Stimulated activated CD8-positive, alpha-beta memory T cell treated with anti-CD3 and anti-CD28 coated beads, Interleukin-7, amount 100 ng/mL, for 48 hours (primary cell): ENCODE measurements at places on chromosomes 4 and X.

DNA sequence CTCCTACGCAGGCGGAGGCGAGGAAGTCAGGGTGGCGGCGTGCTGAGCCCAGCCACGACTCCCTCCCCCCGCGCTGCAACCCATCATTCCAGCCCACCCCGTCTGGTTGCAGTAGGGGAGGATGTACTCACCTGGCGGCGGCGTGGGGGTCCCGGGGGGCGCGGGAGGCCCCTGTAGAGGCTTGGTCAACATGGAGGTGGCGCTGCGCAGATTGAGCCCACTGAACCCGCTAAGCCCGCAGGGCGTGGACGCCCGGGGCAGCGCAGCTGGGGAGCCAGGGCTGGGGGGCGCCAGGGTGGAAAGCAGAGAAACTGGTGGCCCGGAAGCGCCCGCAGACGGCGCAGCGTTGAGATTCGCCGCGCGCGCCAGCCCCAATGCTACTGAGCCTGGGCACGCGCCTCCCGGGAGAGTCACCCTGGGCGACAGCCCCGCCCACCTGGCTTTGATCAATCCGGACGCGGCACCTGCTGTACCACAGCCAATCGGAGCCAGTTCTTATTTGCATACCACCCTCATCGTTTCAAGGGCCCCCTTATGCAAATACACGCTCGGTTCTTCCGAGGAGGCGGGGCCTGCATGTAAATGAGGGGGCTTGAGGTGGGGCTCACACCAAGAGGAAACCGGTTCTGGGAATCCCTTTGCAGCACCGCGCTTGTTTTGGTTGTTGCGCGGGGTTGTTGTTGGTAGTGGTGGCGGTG is at the start of gene PIM2:
Gene PIM2, minus strand, starts transcription at position 382 of the 698 bp plus-strand sequence. Its CDS starts 190 bp downstream, at position 192.
- DNase-seq, result peak; percentile 67

GRCh38 chr4:129176864-129177263 is 80.9 kb downstream of the C4orf33 start:
- no peak for DNase-seq

GRCh38 chr4:86594559-86595425 is 677 bp downstream of the PTPN13 start:
- DNase-seq, result peak; percentile 0

- DNase-seq, result no peak
These were observed 124.6 kb downstream of the RRAGB start for GRCh38 chrX:55841962-55842752.

GRCh38 chr4:90403781-90404180 is 276.6 kb downstream of the CCSER1 start:
- DNase-seq, result no peak

DNA sequence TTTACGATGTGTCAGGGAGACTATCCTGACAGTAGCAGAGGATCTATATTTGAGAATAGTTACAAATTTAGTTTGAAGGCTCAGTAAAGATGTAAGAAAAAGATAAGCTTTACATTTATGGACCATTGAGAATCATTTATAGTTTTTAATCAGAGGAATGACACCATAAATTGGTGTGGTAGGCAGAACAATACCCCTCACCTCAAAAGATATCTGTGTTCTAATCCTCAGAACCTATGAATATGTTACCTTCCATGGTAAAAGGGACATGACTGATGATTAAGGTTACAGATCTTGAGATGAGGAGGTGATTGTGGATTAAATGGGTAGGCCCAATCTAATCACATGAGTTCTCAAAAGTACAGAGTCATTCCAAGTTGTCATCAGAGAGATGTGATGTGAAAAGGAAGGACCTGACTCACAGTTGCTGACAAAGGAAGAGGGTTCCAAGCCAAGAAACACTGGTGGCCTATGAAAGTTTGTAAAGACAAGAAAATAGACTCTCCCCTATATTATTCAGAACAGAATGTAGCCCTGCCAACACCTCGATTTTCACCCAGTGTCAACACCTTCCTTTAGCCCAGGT is 27.0 kb downstream of the EREG start:
- no peak for DNase-seq

GRCh38 chr4:85708468-85708867 is 233.5 kb downstream of the ARHGAP24 start:
- no peak for DNase-seq

GRCh38 chrX:15098505-15098904 is 171.4 kb downstream of the ASB9 start:
- no peak for DNase-seq

DNA sequence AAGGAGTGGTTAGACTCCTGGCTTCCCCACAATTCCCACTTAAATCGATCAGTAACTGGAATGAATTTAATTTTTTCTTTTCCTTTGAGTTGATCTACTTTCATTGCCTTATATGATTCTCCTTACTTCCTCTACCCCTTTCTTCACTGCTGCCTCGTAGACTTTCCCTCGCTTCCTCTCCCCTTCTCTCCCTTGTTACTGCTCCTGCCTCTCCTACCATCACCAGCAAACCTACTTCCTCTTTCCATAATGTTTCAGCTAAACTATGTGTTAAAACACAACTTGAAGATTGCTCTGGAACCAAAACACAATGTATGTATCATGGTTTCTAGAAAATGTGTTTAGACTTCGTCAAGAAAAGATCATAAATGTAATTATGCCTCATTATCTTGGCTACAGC is 132.0 kb upstream of the TET2 start:
- DNase-seq, result no peak

DNA sequence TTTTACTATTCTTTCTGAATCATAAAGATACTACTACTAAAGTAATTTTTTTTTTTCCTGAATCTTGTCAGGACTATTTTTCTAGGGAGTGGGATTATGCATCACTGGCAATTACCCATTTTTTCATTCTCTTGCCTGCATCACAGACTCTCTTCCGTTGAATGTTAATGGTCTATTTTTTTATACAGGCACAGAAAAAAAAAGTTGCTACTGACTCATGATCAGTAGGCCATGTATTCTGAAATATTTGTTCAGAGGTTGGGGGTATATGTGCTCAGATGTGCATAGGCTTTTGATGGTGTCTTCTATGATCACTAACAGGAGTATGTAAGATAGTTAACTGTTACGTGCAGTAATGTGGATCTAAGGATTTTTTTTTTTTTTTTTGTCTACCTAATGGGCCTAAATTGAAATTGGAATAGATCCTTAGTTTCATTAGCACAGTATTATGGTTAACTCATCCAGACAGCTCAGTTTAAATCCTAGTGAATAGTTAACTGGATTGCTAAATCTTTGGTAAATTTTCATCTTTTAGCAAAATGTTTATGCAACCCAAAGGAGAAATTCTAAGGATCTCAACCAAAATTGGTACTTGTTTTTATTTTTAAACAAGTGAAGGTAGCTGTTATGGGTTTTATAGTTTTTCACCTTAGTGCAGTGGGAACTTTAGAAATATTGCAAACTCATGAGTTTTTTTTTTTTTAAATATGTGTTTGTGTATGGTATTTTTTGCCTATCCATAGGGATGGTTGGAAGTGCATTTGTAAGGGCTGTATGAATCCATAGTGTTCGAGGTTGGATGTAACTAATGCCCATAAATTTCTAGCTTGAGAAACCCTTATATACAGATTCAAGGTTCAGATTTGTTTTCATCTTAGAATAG is 12.1 kb downstream of the BMP2K start:
- DNase-seq, result no peak

GRCh38 chr4:41725254-41725653 is 23.3 kb downstream of the PHOX2B start:
- no peak for DNase-seq

GRCh38 chrX:47215291-47215900 is 3.1 kb upstream of the CDK16 start:
- no peak for DNase-seq

GRCh38 chr4:37976991-37977470 is 16.8 kb downstream of the PTTG2 start:
- DNase-seq, result peak; percentile 45

DNA sequence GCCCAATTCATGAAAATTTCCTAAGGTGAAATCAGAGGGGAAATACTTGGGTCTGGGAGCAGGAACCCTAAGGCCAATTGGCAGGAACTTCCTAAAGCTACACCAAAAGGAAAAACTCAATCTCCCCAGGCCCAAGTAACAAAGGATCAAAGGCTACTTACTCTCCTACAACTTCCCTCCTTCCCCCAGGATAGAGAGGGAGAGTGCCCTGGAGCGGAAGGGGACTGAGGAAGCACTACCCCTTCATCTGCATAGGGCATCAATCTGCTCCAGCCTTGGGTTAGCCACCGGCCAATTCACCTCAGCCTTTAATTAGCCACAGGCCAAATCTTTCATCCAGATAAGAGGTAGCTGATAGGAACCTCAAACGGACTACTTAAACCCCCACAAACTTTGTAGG is 55.0 kb downstream of the SLC34A2 start:
- no peak for DNase-seq

GRCh38 chrX:17067534-17067933 is 121.1 kb downstream of the REPS2 start:
- DNase-seq, result no peak

GRCh38 chr4:174210354-174210753 is 73.1 kb downstream of the FBXO8 start:
- no peak for DNase-seq

DNA sequence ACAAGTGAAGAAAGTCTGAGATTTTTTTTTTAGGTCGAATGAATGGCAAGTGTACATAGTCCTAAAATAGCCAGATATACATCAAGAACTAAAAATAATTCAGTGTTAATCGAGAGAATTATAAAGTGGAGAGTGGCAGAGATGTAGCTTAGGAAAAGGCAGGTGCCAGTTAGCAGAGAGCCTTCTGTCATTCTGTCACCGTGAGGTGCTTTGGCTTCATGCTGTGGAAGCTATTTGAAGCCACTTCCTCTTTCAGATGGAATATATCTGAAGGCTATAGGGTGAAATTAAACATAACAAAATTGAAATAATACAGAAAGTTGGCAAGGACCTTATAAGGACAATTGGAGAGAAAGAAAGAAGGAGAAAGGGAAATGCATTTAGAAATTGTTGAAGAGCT is 756.3 kb downstream of the CCSER1 start:
- no peak for DNase-seq

DNA sequence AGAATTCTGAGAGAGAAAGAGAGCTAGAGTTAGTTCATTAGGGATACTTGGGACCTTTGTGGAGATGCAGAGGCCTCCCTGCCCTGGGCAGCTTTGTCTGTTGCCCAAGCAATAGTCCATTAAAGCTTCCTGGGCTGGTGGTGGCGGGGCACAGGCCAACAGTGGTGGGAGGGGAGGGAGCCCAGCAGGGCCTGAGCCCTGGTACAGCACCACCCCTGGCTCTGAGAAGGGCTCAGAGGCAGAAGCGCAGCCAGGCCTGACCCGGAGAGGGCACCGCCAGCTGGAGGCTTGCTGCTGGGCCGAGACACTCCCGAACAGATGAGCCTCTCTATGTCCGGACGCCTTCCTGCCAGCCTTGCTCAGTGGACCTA is 65.3 kb downstream of the EFNB1 start:
- DNase-seq, result no peak

DNA sequence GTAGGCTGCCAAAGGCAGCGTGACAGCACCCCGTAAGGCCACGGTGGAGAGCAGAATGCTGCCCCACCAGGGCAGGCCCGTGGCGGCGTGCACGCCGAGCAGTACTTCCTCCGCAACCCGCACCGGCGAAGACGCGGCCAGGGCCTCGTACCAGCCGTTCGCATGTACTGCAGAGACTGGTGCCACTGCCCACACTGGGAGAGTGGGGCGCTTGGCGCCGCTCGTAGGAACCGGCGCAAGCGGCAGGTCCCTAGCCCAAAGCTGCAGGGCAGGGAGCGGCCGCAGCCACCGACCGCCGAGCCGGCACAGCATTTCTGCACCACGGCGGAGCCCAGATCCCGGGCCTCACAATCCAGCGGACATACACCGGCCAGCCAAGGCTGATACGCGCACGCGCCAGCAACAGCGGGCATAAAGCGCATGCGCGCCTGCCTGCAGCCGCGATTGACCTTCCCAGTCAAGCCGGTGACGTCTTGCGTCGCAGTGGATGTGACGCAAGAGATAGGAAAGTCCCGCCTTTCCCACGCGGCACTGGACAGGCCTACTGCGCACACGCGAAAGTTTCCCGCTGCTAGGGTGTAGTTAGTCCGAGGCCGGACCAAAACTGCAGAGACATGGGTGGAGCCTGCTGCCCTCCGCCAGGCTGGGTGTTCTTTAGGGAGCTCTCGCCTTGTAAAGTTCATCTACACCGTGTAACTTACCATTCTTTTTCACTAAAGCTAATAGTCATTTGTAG is at the start of gene COX18:
Gene COX18, minus strand, starts transcription at position 379 of the 736 bp plus-strand sequence. Its CDS starts 67 bp downstream, at position 312.
- DNase-seq, result peak; percentile 95

- no peak for DNase-seq
These were observed at the start of gene OPHN1 for GRCh38 chrX:68433155-68433980. Gene OPHN1 (minus strand): TSS chrX:68433495. CDS start chrX:68433020, 475 bp downstream.

GRCh38 chr4:184705692-184706091 is 28.2 kb downstream of the CENPU start:
- DNase-seq, result no peak

DNA sequence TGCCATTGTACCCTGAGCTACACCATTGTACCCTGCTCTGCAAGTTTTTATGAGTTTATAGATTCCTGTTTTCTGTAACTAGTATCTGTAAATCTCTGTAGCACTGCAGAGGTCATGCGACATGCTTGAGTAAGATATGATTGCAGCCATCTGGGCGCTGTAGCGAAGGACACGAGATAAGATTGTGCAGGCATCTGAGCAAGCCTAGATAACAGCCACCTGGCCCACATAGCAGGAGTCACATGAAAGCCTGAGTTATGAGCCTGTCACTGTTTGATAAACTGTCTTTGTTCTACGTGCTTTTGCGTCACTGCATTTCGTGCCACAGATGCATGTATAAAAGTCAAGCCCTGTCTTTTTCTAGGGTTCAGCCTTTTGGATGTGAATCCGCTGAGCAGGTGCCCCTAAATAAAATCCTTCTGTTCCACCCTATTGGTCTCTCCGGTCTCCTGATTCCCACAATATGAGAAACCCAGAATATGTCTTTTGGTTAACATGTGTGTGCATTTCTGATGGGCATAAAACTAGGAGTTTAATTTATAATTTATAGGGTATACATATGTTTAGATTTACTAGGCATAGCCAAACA is 327.6 kb upstream of the MAOA start:
- DNase-seq, result no peak

GRCh38 chr4:173505924-173506518 is 24.0 kb downstream of the HAND2 start:
- DNase-seq, result no peak

- no peak for DNase-seq
These were observed 1.1 kb upstream of the TMEM164 start for GRCh38 chrX:110001740-110002299.

DNA sequence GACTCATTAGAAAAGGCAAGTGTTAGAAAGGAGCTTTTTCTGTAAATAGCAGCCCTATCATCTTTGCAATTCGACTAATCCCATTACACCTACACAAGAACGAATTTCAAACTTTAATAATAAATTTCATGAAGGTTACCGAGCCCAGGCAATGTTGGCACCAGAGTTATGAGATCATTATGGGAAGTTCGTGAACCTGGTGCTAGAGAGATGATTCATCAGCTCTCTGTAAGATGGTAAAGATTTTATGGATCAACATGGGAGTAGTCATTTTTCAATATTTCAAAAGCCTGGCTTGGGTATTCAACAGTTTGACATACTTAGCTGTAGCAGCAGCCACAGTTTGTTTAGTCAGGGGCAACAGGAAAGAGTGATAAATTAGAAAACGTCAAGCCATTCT is 35.8 kb downstream of the AMELX start:
- DNase-seq, result no peak

GRCh38 chr4:113186913-113187312 is 137.5 kb downstream of the ANK2 start:
- no peak for DNase-seq
